ENCODE measurements at places on chromosomes 5 and 9.

DNA sequence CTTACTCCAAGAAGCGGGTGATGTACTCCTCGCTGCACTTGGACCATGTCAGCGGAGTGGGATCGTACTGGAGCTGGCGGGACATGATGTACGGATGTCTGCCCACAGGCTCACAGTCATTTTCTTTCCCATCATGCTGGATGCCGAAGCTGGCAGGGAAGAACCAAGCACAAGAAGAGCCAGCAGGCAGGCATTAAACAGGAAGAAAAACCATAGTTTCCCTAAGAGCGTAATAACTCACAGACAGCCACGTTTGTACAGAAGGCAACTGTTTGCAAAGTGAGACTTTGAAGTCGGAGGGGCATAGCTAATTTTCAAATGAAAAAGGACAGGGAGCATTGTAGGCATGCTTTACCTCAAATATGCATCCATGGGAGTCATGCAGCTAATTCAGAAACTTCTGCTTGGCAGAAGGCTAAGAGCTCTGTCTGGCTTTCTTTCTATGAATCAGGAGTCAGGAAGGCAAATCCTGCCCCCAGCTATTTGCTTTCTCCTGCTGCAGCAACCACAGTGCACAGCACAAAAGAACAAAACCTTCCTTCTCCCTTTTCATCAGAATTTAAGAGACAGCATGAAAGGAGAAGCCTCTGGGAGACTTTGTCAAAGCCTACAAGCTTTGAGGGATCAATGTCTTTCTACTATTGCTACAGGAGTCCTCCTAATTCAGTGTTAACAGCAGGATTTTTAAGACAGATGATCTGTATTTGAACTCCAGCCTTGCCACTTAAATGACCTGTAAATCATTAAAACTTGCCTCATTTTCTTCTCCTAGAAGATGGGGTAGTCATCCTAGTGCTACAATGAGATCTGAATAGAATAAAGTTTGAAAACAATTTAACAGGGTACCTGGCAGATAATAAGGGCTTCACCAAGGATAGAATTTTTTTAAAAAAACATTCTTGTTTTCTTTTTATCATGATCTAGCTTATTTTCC lies 209.1 kb downstream of the TARS1 start:
- no peak for DNase-seq

DNA sequence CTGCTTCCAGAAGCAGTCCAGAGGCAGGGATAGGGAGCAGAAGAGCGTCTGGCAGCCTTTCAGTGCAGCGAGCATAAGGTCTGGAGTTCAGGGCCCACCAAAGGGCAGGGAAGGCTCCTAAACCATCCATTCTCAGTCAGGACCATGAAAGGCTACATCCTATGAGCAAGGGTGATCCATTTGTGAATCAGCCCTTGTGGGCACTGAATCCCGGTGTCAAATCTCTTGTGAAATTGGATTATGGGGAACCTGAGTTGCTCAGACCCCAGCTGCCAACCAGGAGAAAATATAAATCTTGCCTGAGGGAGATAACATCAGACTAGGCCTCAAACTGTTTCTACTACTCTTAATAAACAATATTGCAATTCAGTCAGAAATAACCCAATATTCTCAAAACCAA lies 204.4 kb downstream of the SYK start:
- no peak for DNase-seq

DNA sequence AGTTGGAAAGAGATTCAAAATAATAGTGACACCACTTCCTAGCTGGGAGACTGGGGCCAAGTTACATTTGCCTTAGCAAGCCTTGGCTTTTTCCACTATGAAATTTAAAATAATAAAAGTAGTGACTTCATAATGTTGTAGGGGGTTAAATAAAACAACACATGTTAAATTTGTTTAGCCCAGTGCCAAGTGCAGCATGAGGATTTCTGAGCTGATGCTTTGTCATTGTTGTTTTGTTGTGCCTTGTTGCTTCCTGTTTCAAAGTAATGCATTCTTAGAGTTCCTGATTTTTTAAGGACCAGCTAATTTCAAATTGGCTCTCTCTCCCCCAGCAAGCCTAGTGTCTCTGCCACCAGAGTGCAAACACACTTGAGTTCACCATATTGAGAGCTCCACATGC lies 270.7 kb upstream of the PAPPA start:
- DNase-seq, result no peak

DNA sequence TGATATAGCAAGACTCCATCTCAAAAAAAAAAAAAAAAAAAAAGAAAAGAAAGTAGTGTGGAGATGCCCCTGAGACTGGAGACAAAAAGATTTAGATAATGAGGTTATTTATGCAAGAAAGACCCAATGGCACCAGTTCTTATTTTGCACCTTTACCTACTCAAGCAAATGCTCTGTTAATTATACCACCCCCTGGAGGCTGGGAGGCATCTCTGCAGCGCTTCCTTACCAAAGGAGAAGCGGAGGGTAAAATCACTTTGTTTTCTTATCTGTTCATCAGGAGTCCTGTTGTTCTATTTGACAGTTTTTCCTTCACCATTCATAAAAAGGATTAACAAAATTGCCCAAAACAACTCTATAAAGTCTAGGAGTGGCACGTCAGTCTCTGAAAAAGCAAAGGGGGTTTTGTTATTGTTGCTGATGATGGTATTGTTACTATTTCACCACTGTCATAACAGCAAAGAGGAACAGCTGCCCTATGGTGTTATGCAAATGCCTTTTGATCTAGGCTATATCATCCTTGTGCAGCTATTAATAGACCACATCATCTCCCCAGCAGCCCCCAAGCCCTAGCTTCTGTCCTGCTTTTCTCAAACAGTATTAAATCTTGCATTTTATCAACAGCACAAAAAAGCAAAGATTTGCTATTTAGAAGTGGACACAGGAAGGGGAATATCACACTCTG lies 174.0 kb downstream of the PALM2AKAP2 start:
- DNase-seq, result no peak

DNA sequence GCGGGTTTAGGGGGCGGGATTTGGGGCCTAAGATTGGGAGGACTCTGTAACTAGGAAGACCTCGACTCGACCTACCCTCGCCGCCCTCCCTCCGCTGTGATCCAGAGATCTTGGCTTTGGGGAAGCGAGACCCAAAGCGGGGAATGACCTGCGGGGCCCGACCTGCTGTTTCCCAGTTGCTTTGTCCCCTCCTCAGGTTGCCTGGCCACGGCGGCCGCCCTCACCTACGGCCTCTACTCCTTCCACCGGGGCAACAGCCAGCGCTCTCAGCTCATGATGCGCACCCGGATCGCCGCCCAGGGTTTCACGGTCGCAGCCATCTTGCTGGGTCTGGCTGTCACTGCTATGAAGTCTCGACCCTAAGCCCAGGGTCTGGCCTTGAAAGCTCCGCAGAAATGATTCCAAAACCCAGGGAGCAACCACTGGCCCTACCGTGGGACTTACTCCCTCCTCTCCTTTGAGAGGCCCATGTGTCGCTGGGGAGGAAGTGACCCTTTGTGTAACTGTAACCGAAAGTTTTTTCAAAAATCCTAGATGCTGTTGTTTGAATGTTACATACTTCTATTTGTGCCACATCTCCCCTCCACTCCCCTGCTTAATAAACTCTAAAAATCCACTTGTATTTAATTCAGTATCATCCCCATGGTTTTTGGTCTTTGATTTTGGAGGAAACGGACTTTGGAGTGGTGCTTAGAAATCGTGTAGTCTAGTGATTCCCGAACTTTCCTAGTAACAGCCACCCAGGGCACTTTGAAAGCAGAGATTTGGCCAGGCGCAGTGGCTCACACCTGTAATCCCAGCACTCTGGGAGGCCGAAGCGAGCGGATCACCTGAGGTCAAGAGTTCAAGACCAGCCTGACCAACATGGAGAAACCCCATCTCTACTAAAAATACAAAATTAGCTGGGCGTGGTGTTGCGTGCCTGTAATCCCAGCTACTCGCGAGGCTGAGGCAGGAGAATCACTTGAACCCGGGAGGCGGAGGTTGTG lies 878 bp downstream of the HIGD2A start:
- DNase-seq, result peak; percentile 51

GRCh38 chr5:36156121-36156601 lies 4.2 kb downstream of the SKP2 start:
- no peak for DNase-seq

- DNase-seq, result no peak
These were observed 81.9 kb downstream of the MAP1B start for GRCh38 chr5:72189146-72189545.

DNA sequence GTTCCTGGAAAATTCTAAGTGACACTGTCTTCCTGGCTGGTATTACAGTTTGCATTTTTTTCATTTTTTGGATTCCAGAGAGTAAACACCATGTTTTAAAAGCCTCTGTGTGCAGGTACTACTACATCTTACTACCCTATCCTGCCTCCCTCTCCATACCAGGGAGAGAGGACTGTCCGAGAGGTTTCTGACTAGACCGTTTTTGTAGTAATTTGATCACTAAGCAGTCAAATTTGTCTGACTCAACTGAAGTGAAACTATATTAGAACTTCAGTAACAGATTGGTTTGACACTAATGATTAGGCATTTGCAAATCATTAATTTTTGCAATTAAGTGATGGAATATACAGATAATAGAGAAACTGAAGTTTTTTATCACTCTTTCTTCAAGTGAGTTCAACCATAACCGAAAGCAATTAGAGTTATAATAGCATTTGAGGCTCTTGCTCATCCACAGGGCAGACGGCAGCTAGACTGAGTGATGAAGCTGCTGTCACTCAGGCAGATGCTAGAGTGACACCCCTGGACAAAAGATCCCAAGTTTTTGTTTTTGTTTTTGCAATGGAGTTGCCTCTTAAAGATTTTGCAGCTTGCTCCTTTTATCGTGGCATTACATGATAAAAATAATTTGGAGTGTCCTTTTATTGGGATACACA lies 44.3 kb downstream of the SMARCA2 start:
- no peak for DNase-seq

DNA sequence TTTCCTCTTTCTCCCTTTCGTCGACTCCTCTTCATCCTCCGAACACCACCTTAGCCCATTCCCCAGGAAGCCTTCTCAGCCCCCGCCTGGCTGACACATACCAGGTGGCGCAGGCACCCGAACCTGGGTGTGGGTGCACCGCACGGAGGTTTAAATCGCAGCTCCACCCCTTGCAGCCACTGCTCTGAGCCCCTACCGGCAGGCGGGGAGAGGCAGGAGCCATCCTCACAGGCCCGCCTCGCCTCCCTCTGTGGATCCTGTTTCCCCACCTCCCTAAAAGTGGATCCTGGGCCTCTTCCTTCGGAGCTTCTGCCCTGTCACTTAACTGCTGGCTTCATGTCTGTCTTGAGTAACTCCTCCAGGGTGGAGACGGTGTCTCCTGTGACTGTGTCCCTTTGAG lies 110.7 kb downstream of the OLFM1 start:
- DNase-seq, result peak; percentile 75

GRCh38 chr9:132487351-132487791 lies 77.4 kb downstream of the CFAP77 start:
- no peak for DNase-seq

GRCh38 chr9:36902861-36903524 lies 131.1 kb downstream of the PAX5 start:
- DNase-seq, result no peak

- DNase-seq, result no peak
These were observed 123.7 kb downstream of the CDK5RAP2 start for GRCh38 chr9:120456218-120456617.

GRCh38 chr5:60503771-60504170 lies 196.2 kb downstream of the DEPDC1B start:
- DNase-seq, result no peak

- DNase-seq, result no peak
These were observed 17.0 kb downstream of the ERAP2 start for GRCh38 chr5:96893342-96893741.

GRCh38 chr9:16343249-16344237 lies 526.9 kb downstream of the BNC2 start:
- DNase-seq, result peak; percentile 5

DNA sequence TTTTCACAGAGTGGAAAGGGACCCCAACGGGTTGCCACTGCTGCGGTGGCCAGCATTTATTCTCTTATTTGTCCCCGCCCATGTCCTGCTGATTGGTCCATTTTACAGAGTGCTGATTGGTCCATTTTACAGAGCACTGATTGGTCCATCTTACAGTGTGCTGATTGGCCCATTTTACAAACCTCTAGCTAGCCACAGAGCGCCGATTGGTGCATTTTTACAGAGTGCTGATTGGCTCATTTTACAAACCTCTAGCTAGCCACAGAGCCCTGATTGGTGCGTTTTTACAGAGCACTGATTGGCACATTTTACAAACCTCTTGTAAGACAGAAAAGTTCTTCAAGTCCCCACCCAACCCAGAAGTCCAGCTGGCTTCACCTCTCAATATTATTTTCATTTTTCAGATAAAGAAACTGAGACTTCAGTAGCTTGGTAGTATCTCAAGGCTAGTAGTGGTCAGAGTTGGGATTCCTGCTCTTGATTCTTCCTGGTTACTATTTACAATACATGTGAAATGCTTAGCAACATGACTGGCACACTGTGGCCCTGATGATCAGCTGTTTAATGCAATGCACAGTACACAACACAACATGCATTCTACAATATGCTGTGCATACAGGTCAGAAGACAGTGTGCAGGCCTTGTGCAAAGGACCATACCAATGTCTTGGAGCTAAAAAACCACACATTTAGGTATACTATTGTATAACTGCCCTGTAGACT lies 63.6 kb upstream of the BOD1 start:
- no peak for DNase-seq

DNA sequence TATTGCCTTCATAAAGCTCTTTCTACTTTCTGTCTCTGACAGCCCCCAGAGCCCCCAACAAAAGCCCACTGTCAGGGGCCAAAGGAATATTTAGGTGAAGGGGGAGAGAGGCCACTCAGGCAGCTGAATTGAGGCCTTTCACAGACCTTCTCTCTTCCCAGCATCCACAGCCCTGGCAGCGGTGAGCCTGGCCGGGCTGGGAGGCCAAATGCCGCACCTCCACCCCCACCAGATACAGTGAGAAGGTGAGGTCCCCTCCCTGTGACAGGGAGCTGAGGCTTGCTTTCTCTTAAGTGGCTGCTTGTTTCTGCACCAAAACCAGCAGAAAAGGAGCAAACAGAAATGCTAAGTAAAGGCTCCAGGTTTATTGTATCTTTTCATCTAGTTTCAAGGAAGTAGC lies 168.1 kb downstream of the ROR2 start:
- DNase-seq, result no peak

- DNase-seq, result no peak
These were observed 270.1 kb downstream of the HSPA4 start for GRCh38 chr5:133321833-133322420.

GRCh38 chr5:71806711-71807110 lies 87.6 kb downstream of the CARTPT start:
- no peak for DNase-seq

All from DMS79 treated with DMSO at 0.1 percent for 48 hours (cell line).